Globus pallidus (tissue), 1 donor: ENCODE measurements at places on chromosomes 4 and X.

- no peak for DNase-seq
These were observed 225.8 kb downstream of the GABRG1 start for GRCh38 chr4:45897946-45898585.

GRCh38 chr4:125547836-125548235, 233.1 kb downstream of the FAT4 start:
- DNase-seq, result no peak

DNA sequence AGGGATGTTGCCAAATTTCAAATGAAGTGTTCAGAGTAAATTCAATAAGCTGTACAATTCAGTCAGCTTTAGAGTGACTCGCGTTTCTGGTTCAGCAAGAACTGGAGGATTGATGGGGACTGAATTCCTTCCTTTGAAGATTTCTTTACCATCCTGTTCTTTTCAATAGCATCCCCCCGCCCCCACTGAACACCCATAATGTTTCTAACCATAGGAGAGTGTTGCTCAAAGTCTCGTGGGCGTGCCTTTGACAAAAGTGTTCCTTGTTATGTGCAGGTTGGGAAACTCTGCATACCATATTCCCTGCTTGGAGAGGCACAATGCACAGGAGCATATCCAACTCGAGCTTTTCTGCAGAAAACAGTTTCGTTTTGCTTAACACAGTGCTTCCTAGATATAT, 323.5 kb upstream of the CASK start:
- no peak for DNase-seq

DNA sequence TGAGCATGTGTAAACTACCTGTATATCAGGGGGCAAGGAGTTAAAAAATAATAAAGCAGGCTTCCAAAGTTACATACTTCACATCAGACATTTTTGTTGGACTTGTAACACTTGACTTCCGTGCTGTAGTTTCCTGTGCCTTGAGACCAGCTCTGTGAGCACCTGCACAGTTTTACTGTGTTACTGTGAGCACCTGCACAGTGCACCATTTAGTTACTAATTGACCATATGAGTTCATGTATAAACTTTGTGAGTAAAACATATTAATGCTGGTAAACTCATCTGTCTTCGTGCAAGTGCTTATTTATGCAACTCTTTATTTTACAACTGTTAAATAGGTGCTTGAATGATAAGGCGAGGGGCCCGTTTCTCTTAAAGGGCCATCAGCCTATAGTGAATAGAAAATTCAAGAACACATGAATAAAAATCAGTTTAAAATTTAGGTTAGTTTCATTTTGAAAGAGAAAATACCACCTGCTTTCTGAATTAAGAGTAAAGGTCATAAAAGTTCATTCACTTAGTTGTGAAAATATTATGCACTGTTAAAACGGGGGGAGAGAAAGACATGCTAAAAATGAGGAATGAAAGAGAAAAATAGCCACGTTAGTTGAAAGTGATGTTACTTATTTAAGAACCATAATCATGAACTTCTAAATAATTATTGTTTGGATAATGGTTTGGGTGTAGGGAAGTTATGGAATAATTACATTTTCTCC, 42.4 kb downstream of the USP9X start:
- no peak for DNase-seq

GRCh38 chr4:17336069-17336468, 175.8 kb downstream of the QDPR start:
- DNase-seq, result no peak

GRCh38 chrX:31384471-31384870, 312.6 kb upstream of the FTHL17 start:
- DNase-seq, result peak; percentile 56

DNA sequence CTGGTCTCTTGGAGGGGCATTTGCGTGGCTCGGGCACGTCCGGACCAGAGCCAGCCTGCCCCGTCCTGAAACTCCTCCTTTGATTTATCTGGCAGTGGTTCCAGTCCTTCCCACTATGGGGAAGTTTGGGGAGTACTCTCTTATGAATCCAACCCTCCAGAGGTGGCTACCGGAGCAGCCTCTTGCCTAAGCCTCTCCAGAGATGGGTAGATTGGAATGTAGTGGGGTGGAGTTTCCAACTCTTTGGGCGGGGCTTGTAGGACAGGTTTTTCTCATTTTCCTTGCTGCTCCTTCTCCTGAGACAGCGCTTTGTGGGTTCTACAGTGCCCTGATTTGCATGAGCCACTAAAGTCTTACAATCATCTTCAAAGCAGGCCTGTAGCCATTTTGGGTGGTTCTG, 60.1 kb upstream of the XAGE1B start:
- DNase-seq, result no peak
